CD4-positive, alpha-beta T cell treated with Interleukin-12 subunit alpha and Interleukin-12 subunit beta, for 1 hour (primary cell): ENCODE measurements at places on chromosomes 3 and 15.

GRCh38 chr15:42137461-42138261 lies 18.8 kb downstream of the PLA2G4F start:
- DNase-seq = peak; percentile 15

GRCh38 chr3:102122527-102122926 lies 273.2 kb downstream of the NFKBIZ start:
- DNase-seq = no peak

DNA sequence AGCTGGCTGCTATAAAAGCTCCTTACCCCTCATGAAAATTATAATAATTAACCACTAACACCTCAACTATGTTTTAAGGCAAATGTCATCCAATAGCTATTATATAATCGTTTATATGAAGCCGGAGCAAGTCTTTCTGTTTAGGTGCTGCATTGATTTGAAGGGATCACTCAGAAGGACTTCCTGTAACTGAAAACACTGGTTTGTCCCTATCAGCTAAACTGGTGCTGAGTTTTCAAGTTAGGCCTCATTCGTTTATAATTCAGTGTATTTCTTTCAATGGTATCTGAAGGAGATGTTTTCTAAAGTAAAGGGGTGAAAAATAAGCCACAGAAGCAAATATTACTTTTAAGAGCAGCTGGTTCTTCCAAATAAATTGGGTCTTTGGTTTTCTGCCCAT lies 14.2 kb downstream of the MEIS2 start:
- no peak for DNase-seq

GRCh38 chr3:174937478-174937877 lies 78.3 kb downstream of the NAALADL2 start:
- DNase-seq = no peak

DNA sequence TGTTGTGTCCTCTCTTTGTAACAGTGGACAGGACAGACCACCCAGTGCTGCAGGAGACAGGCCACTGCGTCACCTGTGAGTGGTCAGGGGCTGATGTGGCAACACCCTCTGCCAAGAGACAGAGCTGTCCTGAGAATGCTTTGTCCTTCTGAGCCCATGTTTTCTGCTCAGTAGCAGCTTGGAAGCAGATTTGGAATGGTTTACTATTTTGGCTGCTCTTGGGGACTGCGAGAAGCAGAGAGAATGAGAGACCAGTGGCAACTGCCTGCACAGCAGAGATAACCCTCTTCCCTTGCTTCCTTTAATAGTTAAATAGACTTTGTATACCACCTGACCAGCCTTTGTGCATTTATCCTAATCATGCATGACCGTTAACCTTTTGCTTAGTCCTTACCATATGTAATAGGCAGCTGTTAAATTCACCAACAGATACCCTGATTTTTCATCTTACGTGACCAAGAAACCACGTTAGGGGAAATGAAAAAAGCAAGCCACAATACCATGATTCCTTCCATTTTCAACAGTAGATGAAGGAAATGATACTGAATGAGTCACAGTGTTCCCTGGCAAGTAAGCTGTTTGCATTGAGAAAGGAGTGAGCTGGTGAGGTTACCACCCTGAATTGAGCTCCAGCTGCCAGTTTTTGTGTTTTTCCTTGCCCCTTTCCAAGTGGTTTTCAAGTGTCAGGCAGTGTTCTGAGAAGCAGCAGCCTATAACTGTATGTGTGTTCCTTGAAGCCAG lies 35.5 kb downstream of the B3GALNT1 start:
- DNase-seq = peak; percentile 1
